ENCODE measurements at places on chromosomes 3 and 15. TPM values are rescaled to one million over a fixed set of nuclear protein-coding genes. Genes with fewer than 3 reads are reported as not detected.
A peak's percentile ranks its signal among the peaks of the same experiment; 100 is the strongest.

The HEG1 gene
- 66.2 TPM for polyA plus RNA-seq

- no peak for DNase-seq
Measured at GRCh38 chr15:39581242-39581792, 438 bp downstream of the THBS1 start.

GRCh38 chr15:39921274-39921638, 1.2 kb upstream of the GPR176 start:
- DNase-seq: no peak

The EAF1 gene
- 17.4 TPM for polyA plus RNA-seq

The SSUH2 gene
- 1.5 TPM for polyA plus RNA-seq

GRCh38 chr3:132448216-132448961, 31.1 kb downstream of the DNAJC13 start:
- peak; percentile 64 for DNase-seq

DNA sequence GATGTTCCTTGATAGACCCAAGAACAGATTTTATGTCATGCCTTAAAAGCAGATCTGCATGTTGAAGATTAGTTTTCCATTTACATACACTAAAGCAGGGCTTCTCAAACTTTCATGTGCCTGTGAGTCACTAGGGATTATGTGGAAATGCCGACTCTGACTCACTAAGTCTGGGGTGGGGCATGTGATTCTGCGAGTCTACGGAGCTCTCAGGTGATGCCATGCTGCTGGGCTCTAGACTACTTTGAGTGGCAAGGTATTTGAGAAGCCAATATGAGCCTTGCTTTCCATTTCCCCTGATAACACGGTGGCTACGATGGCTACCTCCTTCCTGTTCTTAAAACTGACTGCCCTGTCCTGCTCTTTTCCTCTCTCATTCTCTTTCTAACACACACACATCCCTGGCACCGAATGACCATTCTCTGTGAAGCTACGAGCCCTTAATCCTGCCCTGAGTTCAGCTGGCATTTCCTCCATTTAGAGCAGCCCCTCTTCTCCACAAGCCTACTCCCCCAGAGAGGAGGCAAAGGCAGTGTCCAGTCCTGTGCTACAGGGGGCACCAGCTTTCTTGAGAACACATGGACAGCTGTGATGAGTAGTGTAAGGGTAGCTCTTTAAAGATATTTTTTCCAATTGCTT, 39.7 kb upstream of the PYGO1 start:
- peak; percentile 75 for DNase-seq

The EOMES gene
- 0.21 TPM for polyA plus RNA-seq

GRCh38 chr15:22973987-22974386, 6.2 kb downstream of the CYFIP1 start:
- no peak for DNase-seq

DNA sequence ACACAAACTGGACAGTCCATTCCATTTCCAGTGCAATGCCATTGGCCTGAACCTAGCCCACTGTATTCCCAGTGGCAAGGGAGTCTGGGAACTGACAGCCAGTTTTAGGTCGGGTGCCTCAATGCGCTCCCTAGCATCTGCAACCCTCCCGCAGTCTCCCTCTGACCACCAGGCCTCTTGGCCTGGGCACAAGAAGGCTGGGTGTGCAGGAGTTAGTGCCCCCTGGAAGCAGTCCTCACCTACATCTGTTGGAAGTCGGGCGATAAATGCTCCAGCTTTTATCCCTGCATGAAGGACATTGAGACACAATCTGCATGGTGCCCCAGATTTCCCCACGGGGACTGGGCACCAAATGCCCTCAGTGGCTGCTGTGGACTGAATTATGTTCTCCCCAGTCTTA, 12.7 kb downstream of the C3orf22 start:
- peak; percentile 20 for DNase-seq

The FAM43A gene
- polyA plus RNA-seq: 25.4 TPM

Measured in left lung (tissue), 14 donors.